ENCODE measurements at places on chromosomes 11 and 22.

- no peak for DNase-seq
These were observed 71.6 kb downstream of the KCNQ1 start for GRCh38 chr11:2516276-2517015.

- DNase-seq: no peak
These were observed at the start of gene JHY for GRCh38 chr11:122882189-122882856. Gene JHY (plus strand): TSS chr11:122882759. CDS start chr11:122885850, 3,091 bp downstream.

DNA sequence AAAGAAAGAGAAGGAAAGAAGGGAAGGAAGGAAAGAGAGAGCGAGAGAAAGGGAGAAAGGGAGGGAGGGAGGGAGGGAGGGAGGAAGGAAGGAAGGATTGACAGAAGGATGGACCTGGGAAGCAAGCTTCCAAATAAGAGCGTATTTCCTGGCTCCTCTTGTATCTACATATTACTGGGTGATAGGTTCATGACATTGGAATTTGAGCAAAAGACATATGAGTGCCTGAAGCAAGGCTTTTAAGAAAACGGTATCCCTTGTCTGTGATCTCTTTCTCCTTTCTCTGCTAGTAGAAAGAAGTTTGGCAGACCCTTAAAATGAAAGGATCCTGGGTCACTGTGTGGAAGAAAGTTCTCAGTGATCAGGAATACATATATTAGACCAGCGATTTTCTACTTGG, 932.2 kb upstream of the CCDC90B start:
- DNase-seq: no peak

DNA sequence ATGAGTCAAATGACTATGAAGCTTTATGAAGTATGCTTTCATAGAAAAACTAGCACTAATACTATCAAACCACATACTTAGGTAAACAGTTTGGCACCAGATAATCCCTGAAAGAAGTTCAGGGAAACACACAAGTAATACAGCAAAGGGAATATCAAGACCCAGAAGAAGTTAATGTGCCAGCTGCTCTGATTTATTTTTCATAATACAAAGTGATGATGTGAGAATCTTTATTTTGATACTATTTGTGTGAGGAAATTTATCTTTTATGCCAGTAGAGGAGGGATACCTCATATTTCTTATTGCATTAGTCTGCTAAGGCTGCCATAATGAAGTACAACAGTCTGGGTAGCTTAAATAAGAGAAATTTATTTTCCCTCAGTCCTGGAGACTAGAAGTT, 67.7 kb upstream of the ANO3 start:
- DNase-seq: no peak

Measured in GDM1 (cell line).